ENCODE measurements at places on chromosomes 16 and 17.
A peak's percentile ranks its signal among the peaks of the same experiment; 100 is the strongest.

DNA sequence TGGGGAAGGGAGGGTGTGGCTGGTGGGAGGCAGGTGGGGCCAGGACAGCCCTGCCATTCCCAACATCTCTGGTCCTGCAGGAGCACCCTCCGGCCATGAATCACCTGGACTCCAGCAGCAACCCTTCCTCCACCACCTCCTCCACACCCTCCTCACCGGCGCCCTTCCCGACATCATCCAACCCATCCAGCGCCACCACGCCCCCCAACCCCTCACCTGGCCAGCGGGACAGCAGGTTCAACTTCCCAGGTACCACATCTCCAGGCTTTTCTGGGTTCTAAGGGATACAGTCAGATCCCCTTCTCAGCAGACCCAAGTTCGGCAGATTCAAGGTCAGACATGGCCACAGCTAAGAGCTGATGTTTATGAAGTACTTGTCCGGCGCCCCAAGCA lies 33.8 kb upstream of the LGALS9 start:
- DNase-seq, result no peak

DNA sequence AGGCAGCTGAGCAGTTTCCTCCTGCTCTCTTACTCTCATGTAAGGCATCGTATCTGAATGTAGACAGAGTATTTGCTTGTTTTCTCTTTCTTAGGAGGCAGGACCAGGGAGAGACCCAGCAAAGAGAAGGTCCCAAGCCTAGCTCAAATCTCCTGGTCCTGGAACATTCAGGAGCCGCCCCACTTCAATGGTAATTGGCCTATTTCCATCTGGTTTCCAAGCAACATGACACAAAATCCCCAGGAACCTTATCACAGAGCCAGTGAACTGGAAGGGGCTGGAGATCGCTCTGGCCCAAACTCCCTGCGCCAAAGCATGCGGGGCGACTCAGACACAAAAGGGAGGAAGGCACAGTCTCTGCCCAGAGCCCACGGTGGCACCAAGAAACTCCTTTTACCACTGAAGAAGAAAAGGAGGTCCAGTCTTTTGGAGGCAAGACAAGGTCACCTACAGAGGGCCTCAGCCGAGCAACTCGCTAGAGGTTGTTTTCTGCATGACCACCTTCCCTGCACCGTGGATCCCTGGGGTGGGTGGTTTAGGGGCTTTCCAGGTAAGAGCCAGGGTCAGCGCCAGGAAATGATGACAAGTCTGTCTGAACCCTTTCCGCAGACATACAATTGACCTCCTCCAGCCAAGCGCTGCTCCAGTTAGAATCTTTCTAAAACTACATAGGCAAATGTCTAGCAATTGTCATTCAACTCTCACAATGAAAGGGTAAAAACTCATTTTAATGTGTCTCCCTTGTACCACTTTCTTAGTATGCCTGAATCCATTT lies 394.7 kb downstream of the SOX9 start:
- DNase-seq, result no peak

- no peak for DNase-seq
Observed at GRCh38 chr17:32471652-32472051, 15.1 kb upstream of the CDK5R1 start.

GRCh38 chr16:15034266-15035162 lies 21.4 kb downstream of the NTAN1 start:
- DNase-seq, result no peak

DNA sequence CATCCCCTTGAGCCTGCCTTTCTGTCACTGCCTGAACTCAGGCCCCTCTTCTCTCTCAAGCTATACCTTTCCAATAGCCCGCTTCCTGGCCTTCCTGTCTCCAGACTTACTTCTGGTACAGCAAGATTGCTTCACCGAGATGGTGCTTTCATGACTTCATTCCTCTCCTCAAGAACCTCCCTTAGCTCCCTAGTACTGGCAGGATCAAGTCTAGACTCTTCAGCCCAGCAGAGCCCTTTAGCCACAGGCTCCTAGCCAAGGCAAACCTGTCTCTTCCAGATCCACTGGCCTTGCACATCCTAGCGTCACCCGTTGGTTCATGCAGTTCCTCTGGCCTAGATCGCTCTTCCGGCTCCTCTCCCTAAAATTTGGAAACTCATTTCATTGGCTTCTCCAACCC lies 6.4 kb upstream of the ATP2A3 start:
- no peak for DNase-seq

DNA sequence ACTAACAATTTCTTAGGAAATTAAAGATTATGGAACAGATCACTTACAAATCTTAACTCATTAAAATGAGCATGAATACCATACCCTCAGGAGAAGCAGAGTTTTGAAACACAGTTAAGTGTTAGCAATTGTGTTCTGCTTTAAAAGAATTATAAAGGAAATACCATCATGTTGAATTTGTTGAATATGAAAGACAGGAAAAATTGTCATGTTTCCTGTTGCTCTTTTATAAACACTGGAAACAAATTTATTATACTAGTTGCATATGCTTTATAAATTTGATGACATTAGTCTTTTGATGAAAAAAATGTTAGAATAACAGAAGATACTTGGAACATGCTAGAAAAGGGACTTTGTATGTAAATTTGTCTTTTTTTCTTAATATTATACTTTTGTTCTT lies 59.7 kb downstream of the VMP1 start:
- DNase-seq, result no peak

DNA sequence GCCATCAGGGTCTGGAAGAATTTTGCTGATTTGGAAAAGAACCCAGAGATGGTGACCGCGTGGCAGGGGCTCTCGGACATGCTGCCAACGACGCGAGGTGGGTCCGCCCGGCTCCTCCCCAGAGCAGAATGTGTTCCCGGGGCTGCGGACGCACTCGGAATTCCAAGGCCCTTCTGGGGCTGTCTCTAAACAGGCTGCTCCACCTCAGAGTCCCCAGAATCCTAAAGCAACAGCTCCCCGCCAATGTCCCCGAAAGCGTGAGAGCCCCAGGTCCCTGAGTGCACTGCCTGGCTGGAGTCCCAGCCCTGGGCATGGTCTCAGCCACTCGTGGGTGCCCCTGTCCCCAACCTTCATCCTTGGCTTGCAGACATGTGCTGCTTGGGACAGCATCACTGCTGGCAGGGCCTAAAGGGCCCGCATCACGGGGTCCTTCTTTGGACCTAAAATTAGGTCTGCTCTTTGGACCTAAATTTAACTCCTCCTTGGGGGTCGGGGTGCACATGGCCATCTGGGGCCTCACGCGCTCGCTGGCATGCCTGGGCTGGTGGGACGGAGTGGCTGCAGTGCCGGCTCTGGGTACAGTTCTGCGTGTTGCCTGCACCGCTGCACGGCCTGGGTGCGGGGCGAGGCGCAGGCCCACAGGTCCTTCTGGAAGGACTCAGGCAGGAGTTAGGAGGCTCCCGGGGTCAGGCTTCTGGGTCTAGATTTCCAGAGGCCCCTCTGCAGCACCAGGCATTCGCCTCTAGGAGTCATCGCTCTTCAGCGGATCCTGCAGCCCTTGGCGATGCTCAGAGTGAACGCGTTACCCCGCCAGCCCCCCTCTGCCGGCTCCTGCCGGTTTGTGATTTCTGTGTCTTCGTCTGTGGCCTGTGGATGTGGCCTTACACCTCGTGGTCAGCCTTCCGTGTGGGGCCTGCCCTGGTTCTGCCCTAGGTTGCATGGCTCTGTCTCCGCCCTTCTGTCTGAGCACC lies 41.9 kb upstream of the CHMP6 start:
- DNase-seq, result no peak

- no peak for DNase-seq
Observed at GRCh38 chr16:60217787-60218186, 1483.7 kb upstream of the GOT2 start.

DNA sequence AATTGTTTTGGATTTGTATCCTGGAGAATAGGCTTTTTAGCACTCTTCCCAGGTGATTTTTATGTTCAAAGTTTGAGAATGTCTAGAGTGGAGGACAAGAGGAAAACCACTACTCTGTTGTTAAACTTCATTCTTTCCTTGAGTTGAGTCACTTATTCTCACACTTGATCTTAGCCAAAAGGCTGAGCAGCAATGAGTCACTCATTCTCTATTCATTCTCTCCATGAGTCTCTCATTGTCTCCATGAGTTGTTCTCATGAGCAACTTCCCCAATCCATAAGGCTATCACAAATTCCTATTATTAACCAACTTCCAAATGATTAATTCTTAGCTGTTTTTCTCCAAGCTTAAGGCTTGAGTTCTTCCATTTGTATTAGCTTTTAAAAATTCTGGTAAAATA lies 1393.3 kb downstream of the CDH8 start:
- DNase-seq, result no peak

GRCh38 chr17:16377941-16378341 lies 3.0 kb upstream of the UBB start:
- DNase-seq, result no peak

GRCh38 chr16:87054856-87055255 lies 262.3 kb downstream of the C16orf95 start:
- DNase-seq, result no peak

DNA sequence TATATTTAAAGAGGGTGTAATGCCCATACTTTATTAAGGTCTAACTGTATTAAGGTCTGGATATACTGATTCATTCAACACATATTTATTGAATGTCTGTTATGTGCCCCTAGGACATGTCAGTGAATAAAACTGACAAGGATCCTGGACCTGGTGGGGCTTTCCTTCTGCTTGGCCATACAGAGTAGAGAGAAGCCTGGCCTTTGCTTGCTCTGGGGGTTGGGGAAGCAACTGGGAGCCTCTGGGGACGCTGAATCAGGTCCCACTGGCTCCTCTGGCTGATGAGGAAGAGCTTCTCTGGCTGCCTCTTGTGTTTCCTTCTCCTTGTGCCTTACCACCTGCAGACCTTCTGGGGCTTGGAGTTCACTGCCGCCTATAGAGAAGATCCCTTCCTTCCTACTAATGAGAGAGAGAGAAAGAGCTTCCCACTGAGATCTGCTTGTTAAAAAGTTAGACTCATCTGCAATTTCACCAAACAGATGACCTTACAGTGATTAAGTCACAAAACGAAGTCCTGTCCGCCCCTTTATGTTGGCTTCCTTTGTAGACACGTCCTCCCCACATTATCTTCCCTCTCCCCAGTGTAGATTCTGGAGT lies 49.7 kb downstream of the MSI2 start:
- DNase-seq, result no peak

GRCh38 chr17:53492532-53492931 lies 330.2 kb upstream of the KIF2B start:
- DNase-seq, result no peak

- DNase-seq, result no peak
Observed at GRCh38 chr17:63519116-63519881, 3.9 kb upstream of the KCNH6 start.

GRCh38 chr17:10797476-10798328 lies 6.2 kb downstream of the TMEM238L start:
- DNase-seq, result no peak

- DNase-seq, result no peak
Observed at GRCh38 chr17:65370669-65371131, 190.7 kb downstream of the AXIN2 start.

DNA sequence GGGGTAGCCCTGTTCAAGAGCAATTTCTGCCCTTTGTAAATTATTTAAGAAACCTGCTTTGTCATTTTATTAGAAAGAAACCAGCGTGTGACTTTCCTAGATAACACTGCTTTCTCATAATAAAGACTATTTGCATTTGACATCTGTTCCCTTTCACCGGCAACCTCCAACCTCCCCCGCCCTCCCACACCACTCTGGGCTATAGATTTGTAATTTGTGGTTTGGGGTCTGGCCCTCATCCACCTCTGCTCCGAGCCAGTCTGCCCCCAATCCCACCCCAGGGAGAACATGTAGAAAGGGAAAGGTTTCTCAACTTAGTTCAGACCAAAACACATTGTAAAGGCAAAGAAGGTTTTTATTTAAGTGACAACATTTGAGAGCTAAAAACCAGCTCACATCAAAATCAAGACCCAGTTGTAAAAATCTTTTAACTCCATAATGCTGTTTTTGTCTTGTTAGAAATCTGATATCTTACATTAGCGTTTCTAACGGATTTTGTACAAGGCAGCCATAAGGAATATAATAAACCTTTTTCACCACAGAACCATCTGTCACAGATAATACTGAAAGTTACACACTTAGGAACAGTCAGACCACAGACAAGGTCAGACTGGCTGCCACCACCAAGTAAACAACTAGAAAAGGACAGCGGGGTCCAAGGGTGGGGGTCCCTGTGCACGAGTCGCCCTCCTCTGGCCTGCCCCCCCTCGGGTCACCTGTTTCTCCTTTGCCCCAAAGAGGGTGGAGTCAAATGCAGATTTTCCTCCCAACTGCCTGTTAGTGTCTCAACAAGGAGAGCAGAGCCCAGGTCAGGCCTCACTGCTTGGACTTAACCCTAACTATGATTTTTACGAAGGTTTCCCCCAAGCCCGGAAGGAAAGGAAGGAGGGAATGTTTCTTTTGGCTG lies 6.9 kb downstream of the PIMREG start:
- no peak for DNase-seq

GRCh38 chr17:46020023-46020761 lies 21.1 kb downstream of the STH start:
- DNase-seq, result no peak

GRCh38 chr17:36749493-36749892 lies 148.1 kb downstream of the MRM1 start:
- no peak for DNase-seq

DNA sequence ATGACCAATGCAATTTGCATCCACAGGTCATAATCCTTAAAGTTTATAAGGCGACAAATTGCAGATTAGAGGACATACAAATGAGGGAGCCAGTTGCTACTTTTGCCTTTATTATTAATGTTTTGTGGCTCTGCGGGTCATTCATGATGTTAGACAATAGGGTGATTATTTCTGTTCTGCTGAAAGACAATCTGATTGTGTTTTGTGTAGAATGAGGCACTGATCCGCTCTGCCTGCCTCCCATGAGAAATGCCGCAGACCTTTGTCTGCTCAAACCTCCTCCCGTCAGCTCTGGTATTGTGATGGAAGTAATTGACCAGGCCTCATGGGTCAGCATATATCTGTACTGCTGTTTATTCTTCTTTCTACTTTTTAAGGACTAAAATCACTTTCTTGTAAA lies 224.9 kb downstream of the PRKCA start:
- peak; percentile 94 for DNase-seq

DNA sequence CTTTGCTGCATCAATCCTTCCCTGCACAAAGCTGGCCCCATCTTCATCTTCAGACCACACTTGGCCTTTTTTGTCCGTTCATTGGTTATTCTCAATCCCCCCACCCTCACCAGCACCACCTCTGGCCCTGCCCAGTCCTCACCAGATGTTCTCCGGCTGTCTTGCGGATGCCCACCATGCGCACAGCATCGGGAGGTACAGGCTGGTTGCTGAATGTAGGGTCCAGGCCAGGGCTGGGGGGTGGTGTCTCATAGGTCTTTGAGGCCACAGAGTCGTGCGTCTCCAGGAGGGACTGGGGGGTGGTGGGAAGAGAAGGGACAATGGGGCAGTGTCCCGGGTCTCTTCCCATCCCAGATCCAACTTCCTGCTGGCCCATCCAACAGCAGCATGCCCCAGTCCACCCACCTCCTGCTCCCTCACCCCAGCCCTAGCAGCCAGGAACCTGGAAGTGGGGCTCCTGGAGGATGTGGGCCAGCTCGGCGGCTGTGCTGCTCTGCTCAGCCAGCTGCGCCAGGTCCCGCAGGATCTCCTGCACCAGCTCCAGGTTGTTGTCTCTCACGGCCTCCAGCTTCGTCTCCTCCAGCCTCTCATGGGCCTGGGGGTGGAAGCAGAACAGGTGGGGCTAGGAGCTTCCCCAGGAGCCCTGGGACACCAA lies 24.4 kb downstream of the MPP2 start:
- no peak for DNase-seq

Data from hippocampal formation (tissue), 2 donors.